ENCODE measurements at places on chromosomes 6 and 20.

- no peak for DNase-seq
Measured at GRCh38 chr6:16352258-16352635, 113.9 kb downstream of the GMPR start.

DNA sequence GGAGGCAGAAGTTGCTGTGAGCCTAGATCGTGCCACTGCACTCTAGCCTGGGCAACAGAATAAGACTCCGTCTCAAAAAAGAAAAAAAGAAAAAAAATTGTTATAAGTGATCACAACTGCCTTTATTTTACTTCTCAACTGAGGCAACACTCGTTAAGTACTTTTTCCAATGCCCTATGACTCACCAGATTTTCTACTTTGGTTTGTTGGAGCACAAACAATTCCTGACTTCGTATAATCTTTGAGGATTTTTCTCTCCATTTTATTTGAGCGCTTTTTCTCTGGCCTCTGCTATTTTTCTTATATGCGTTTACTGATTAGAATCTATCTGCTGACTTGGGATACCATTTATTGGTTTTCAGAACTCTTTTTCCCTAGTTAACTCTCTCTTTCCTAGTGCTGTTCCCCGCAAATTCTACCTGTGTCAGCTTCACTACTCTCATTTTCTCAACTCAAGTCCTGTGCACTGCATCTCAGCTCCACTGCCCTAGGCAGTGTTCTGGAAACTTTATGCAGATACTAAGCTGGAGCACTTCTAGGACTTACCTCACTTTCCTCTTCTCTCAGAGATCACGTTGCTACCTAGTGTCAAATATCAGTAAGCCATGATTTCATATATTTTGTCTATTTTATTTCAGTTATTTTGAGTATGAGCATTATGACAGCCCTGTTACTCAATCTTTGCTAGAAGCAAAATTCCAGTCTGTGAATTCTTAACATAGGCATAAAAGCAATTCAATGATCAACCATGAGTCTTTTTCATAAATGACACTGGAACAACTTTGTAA is 1120.1 kb upstream of the CITED2 start:
- DNase-seq, result no peak

- no peak for DNase-seq
Measured at GRCh38 chr20:370977-371754, 9.4 kb upstream of the TRIB3 start.

- no peak for DNase-seq
Measured at GRCh38 chr20:10002866-10003265, 31.9 kb upstream of the ANKEF1 start.

- no peak for DNase-seq
Measured at GRCh38 chr6:135115834-135116233, 61.2 kb upstream of the HBS1L start.

DNA sequence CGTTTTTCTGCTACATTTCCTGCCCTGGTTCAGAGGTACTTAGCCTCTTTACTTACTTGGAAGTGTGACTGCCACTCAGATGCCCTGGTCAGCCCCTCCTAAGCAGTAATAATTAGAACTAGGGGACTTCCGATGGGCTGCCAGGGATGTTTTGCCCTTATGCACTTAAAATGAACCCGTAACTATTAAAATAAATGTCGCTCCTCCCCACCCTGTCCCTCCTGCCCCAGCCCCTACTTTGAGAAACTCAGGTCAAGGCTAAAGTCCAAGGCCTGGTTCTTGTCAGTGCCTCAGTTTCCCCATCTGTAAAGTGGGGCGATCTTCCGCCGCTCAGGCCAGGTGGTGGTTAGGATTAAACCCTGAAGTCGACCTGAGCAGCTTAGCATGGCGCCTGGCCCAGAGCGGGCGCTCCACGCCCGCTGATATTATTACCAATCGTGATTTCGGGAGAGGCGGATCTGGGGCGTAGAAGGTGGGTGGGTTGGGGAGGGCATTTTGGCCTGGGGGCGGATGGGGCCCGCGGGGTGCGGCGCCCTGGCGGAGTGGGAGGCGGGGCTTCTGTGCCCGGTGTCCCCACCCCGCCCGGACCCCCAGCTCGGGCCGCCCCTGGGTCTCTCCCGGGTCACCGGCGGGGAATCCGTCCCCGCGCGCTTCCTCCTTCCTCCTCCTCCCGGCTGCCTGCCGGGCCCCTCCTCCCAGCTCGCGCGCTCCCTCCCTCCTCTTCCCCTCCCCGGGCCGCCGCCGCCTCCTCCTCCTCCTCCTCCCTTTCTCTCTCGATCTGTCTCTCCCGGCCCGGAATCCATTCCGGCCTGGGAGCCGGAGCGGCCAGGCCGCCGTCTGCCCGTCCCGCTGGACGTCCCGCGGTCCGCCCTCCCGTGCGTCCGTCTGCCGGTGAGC is at the start of gene SRC:
Gene SRC, plus strand, starts transcription at position 802 of the 897 bp plus-strand sequence. CDS start 38,014 bp downstream, outside the sequence.
- no peak for DNase-seq

DNA sequence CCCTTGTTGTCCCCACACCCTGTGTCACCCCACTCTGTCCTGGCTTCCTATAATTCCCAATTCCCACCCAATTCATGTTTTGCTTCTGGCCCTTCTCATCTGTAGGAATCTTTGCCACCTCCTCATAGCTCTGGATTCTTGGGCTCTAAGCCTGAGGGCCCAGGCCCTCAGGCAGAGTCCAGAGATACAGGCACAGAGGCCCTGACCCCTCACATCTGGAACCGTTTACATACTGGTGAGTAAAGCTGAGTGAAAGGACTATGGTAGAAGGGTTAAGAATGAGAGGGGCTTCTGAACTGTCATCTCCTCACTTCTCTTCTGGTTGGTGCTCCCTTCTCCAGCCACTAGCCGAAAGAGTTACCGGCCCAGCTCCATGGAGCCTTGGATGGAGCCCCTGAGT is 13.6 kb downstream of the PRRC2A start:
- no peak for DNase-seq

DNA sequence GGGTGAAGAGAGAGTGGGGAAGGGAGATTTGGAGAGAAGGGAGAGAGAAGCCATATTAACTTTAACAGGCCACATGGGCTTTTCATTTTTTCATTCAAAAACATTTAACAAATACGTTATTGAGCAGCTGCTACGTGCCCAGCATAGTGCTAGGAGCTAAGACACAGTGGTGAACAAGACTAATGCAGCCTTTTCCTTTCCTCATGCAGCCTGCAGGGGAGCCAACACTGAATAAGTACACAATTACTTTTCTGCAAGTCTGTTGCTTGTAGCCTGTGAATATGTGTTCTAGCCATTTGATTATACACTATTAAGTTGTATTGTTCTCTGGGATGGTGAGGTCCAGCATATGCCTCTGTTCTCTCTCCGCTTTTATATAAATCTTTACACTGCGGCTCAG is 1.9 kb upstream of the BLOC1S5 start:
- DNase-seq, result no peak

All from SK-N-MC (cell line).